NCI-H2227 treated with DMSO at 0.1 percent for 48 hours (cell line): ENCODE measurements at places on chromosomes 4 and X.
A peak's percentile ranks its signal among the peaks of the same experiment; 100 is the strongest.

- DNase-seq = no peak
Observed at GRCh38 chr4:7842384-7843279, 97.0 kb downstream of the AFAP1 start.

- no peak for DNase-seq
Observed at GRCh38 chrX:34350561-34351335, 218.6 kb upstream of the FAM47A start.

GRCh38 chr4:8010618-8011017, 71.0 kb upstream of the AFAP1 start:
- DNase-seq = peak; percentile 84

GRCh38 chrX:55056820-55057674, 17.8 kb upstream of the PAGE2B start:
- DNase-seq = peak; percentile 52

DNA sequence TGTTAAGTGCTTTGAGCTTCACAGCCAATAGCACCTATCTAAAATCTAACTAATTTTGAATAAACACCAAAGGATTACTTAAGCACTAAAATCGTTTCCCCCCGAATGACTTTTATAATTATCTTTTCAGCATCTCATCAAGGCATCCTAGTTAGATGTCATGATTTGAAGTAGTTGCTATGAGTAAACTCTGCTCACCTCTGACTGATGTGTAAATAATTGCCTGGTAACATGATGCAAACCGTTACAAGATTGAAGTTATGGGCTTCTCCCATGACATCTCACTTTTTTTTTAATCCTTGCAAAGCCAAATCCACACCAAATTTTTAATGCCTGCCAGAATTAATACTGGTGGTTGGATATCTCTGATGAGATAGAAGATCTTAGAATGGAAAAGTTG, 377.1 kb downstream of the PRDM5 start:
- no peak for DNase-seq

DNA sequence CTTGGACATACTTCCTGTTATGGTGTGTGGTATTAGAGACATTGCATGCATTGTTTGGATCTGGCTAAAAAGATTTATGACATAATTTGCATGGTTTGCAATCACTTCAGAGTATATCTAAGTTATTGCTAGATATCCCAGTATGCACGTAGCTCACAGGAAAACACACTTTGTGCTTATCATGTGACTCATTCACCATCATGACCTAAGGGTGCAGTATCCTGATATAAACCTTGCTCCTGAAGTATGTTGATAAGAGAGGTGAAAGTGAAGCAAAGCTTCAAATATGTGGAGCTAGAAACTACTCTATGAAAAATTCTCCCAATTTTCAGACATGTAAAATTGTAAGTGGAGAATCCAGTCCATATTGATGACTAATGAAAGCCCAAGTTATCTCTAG, 46.9 kb upstream of the GRXCR1 start:
- DNase-seq = no peak

DNA sequence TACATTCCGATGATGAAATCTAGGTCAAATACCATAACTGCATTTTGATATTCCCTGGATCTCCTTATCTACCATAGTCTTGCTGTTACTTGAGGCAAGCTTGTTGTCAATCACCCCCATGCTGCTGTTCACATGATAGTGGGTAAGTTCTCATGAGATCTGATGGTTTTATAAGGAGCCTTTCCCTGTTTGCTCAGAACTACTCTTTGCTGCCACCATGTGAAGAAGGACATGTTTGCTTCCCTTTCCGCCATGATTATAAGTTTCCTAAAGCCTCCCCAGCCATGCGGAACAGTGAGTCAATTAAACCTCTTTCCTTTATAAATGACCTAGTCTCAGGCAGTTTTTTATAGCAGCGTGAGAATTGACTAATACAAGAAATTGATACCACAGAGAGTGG, 432.0 kb downstream of the GLUD2 start:
- DNase-seq = no peak

DNA sequence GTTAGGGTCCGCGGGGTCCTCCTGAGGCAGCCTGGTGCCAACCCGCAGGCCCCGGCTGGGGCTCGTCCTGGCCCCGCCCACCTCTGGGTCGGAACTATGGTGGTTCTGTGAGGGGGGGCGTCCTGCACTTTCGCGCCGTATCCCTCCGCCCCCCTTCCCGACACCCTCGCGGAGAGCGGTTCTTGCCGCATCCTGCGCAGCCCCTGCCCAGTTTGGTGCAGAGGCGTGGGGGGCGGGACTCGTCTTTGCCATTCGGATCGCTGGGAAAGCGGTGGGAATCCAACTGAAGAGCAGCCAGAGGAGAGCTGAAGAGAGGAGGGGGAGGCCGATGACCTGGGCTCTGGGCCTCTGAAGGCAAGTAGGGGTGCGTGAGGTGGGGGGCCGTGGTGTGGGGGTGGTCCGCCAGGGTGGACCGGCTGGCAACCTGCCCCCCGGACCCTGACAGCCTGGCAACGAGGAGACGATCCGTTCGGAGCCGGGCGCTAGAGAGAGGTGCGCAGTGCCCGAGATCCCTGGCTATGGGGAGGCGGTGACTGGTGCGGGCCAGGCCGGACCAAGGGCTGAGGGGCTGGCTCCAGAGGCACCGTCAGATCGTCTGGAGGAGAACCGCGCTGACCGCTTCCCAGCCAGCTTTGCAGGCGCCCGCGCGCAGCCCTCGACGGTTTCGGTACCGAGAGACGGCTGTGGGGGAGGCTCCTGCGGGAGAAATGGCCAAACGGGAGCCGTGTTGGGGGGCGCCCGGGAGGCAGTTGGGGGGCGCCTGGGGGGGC, at the start of gene GPRASP1:
Gene GPRASP1 (plus strand): TSS at position 242 of the 770 bp plus-strand sequence. CDS start 2,431 bp downstream, outside the sequence.
- peak; percentile 79 for DNase-seq

DNA sequence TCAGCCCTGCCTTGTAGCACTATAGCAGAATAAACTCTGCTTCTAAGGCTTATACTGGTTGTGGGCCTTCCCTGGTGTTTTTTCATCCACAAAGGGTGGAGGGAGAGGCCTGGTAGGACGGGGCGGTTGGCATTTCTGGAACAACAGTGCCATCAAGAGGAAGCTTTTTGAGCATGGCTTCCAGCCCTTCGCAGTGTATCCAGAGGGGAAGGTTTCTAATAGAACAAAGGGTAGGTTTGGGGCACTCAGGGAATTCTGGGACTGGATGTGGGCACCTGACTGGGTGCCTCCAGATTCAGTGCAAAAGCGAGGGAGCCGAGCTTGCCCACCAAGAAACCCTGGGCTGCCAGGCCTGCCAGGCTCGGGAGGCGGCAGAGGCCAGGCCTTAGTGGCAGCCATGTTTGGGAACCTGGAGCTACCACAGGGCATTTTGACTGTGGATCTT, 229.6 kb upstream of the AGTR2 start:
- DNase-seq = peak; percentile 96

- no peak for DNase-seq
Observed at GRCh38 chr4:82667761-82668480, 106.1 kb upstream of the TMEM150C start.

- no peak for DNase-seq
Observed at GRCh38 chr4:119130365-119131065, 5.1 kb upstream of the MYOZ2 start.

DNA sequence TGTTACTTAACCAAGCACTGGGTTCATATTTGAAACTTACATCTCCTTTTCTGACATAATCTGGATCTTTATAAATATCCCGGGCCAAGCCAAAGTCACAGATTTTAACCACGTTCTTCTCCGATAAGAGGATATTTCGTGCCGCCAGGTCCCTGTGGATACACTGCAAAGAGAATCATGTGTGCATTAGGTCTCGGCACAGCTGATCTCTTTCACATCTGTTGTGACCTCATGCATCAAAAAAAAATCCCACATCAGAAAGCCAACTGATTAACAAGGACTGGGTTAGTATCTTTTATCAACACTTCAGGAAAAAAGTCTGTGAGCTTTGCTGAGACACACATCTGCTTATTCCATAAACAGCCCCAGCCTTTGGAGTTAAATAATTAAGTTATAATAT, 35.5 kb downstream of the KDR start:
- DNase-seq = no peak

DNA sequence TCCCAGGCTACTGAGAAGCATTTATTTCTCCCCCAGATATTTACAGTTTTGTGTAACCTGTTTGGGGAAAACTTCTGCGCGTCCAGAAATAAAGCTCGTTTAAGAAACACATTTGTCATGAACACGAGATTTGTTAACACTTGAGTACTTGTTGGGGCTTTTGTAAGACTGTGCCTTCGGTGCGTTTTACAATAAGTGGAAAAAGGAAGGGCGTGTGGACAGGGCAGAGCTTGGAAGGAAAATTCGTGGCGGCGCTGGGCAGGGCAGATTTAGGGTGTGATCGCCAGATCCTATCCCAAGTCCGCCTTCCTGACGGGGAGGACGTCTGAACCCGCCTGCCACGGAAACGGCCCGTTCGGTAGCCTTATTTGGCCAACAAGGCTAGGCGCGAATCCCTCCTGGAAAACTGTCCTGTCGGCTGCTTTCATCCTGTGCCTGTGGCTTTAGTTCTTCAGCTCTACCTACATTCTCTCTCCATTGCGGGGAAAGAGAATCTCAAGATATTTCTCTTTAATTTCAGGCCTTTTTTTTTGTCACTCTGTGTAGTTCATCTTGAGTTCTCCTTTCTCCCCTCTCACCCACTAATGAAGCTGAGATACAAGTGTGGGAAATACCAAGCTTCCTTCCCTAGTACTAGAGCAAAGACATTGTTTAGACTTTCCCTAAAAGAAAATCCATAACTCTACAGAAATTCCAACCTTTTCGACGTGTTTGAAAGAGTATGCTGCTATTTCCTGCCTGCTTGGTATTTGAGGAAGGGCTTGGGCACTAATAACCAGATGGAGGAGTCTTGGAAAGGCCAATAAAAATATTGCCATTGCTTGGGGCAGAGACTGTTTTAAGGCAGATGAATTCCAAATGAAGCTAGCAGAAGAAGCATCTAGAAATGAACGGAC, 982 bp downstream of the PDLIM5 start:
- DNase-seq = no peak

- no peak for DNase-seq
Observed at GRCh38 chrX:125289209-125289608, 30.5 kb upstream of the TEX13C start.

DNA sequence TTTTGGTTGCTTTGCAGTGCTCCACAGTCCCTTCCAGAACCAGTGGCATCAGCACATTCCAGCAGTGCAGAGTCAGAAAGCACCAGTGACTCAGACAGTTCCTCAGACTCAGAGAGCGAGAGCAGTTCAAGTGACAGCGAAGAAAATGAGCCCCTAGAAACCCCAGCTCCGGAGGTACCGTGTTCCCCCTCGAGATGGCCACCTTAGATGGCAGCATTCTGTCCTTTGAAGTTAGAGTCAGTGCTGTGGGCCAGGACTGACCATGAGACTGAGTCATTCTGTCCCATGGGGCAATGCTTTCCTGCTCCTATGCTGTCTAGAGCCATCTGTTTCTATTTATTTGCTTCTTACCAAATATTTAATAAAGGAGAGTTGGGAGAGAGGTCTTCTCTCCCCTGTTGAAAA, 112.3 kb downstream of the KLHL8 start:
- no peak for DNase-seq

DNA sequence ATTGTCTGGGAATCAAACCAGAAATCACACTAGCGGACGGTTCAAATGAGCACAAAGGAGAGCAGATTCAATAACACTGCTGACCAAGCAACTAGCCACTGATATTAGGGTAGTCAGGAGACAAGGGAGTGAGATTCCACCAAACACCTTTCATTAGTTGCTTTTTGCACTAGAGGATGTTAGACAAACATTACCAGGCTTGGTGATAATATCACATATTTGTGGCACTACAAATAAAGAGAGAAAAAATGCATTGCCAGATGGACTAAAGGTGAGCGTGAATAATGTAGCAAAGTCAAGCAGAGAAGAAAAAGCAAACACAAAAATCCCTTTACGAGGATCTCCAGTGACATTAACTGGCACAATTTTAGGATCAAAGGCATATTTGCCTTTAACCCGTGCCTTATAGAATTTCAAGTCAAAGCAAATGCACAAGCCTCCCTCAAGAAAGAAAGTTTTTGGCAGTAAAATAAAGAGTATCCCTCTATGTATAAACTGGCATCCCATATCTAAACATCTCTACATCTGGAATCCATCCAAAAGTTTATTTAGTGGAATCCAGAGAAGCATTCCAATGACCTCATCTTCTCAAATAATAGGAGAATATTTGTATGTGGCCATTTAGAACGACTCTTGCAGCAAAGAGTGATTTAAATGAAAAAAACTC, 290.9 kb downstream of the KCTD8 start:
- no peak for DNase-seq

DNA sequence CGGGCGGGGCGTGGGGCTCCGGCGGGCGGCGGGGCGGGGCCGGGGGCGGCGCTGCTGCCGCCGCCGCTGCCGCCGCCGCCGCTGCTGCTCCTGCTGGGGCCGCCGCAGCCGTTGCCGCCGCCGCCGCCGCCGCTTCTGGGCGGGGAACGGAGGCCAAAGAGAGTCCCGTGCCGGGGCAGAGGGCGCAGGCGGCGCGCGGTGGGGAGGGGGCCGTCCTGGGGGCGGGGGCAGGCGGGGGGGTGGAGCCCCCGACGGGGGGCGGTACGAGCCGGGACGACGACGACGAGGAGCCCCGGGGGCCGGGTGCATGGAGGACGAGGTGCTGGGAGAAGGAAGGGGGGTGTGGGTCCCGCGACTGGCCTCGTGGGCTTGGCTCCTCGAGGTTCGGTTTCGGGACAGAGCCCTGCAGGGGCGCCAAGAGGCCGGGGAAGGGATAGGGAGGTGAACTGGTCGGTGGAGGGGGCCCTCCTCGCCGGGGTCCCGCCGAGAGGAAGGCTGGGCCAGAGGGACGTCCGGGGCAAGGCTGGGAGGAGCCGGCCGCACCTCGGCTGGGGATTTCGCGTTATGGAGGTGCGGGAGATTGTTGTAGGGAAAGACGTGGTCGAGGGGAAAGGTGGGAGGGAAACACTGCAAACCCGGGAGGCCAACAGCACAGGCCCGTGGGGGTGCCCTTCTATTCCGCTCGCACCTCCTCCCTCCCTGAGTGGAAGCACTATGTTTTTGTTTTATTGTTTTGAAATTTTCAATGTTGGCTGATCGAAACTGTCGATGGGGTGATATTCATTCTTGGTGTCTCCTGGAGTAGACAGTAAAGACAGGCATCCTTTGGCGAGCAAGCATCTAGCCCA, 1.9 kb downstream of the BCORL1 start:
- DNase-seq = peak; percentile 16

DNA sequence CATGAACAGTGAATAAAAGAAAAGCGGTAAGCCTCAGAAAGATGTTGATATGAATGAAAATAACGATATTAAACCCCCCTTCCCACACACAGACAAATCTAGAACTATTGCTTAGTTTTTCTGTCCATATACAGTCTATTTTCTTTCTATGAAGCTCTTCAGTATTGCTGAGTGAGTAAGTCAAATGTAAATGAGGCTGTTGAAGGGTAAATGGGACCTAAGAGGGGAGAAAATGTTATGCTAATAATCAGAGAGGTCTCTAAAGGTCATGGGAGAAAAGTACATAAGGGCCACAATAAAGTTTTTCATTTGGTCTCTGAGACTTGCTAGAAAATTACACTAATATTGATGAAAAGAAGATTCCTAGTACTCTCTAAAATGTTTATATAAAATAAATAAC, 56.2 kb downstream of the PABPC4L start:
- DNase-seq = no peak

- DNase-seq = no peak
Observed at GRCh38 chr4:6781113-6781512, 1.4 kb upstream of the KIAA0232 start.
